ENCODE measurements at places on chromosomes 3 and 15.

DNA sequence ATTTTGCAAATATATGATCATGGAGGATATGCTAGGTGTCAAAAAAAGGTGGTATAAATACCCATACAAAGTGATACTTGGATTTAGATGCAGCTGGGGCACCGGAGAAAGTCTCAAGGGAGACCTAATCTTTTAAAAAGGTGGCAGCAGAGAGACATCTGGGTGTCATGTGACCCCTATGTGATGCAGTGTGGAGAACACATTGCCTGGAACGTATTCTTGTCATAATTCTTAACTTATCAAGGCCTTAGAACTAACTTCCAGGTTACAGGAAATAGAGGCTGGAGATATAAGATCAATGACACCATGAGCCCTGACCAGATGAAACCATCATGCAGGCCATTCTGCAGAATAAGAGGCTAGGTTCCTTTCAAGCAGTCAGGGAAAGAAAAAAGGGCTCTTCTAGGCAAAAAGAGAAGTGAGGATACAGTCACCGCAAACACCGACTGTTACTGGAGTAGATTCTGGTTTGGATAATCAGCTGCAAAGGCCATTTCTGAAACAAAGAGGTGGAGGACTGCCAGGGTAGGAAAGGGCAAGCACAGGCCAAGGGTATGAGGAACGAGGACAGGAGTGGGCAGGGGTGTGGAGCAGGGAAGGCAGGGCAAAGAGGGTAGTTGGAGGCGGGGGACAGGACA is 100.6 kb downstream of the OXNAD1 start:
- DNase-seq, result peak; percentile 46

GRCh38 chr3:14605067-14605466 is 46.5 kb upstream of the CCDC174 start:
- no peak for DNase-seq

DNA sequence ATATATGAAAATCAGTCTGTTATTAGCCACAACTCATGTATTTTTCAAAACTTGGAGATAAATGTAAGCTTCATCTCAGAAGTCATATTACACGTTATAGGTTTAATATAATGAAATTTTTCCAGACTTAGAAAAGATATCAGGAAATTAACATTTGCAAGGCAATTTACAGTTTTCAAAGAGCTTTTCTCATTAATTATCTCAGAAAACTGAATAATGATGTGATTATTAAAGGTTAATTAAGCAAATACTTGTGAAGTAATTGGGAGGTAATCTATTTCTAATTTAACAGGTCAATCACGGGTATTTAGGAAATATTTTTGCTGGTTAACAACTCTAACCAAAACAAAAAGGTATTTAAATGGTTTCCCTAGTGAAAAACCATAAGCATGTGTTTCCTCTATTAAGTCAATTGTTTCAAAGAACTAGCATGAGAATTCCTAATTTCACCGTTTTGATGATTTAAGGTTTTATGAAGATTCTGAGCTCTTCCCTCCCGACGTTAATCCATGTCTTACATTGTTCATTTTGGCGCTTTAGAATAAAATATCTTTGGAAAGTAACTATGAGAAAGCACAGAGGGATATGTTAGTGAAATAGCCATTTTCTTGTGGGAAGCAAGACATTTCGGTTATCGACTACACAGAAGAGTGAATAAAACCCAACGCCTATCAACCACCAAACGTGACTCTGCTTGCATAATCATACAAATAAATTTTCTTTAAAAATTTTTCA is 1.5 kb upstream of the NEO1 start:
- DNase-seq, result no peak

GRCh38 chr15:97200161-97200560 is 760.3 kb upstream of the ARRDC4 start:
- DNase-seq, result no peak

- DNase-seq, result no peak
Observed at GRCh38 chr15:63372018-63372705, 9.5 kb downstream of the CA12 start.

DNA sequence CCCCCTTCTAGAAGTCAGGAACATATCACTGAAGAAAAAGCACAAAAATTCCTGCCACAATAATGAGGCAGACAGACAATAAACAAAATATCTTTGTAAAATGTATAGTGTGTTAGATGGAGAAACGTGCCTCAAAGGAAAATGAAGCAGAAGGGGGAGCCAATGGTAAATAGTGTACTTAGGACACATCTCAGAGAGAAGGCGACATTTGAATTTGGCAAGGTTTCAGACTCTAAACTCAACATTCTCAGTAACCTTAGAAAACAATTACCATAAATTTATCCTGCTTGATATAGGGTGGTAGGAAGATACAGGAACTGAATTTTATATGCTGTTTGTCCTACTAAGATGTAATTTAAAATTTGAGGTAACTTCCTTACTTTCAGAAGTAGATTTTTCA is 52.6 kb upstream of the PTX3 start:
- DNase-seq, result no peak

DNA sequence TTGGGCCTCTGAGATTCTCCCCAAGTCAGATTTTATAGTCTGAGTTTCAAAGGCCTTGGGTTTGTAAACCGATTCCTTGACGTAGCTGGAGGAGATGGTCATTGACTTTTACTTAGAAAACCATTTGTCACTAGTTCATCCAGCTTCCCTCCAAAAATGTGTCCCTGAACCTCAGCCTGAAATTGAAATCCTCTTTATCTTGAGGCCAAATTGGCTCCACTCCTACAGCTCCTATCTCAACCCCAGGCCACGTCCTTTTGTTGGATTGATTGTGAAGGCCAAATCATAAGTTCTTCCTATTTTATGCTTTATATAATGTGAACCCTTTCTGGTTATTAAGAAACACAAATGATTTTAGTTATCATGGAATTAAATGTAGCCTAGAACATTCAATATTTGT is 193.9 kb upstream of the SUCLG2 start:
- no peak for DNase-seq

DNA sequence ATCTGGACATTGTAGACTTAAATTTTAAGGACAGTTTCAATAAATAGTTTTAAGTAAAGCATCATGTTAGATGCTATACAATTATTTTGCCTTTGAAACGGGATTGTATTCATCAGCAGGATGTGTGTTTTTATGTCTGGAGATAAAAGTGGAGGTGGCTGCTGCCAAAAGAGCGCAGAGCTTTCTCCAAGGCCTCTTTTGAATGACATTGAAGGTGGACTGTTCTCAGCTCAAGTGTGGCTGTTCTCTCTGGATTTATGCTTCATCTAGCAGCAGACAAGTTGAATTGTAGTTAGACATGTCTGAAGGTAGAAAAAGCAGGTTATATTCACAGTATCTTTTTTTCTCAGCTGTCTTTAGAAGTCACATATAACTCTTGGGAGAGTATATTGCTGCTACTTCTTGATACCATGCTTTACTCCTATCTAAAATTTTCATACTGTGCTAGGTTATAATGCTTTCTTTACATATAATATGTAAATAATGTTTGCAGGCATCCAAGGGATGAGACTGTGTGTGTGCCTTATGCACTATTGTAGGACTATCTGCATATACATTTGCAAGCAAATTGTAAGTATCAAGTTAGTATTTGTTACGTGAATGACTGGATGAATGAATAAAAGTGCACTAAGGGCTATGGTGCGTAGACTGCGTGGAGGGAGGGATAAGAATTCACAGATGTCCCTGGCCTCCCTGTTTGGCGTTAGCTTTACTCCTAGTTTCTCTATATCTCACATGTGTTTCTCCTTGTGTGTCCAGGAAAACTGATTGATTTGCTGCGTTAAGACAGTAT is 340.1 kb downstream of the NAALADL2 start:
- no peak for DNase-seq

GRCh38 chr3:160400702-160401150 is 1.3 kb downstream of the SMC4 start:
- DNase-seq, result peak; percentile 28

GRCh38 chr15:93982226-93982727 is 249.1 kb upstream of the MCTP2 start:
- DNase-seq, result no peak

GRCh38 chr15:44243829-44244228 is 44.7 kb upstream of the GOLM2 start:
- DNase-seq, result no peak

DNA sequence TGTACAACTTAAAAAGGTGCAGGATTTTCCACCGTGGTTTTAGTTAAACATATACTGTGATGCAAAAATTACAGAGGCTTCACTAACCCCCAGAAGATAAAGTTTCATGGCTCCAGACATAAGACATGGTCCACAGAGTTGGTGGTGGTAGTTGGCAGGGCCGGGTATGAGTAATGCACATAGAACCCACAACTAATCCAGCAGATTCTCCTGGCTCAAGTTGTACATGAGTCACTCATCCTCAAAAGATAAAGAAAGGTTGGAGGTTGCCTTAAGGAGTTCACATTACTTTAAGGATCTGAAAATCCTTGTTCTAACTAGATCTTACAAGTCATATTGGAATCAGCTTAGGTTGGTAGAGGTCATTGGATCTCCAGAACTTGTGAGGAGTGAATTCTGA is 98.3 kb upstream of the ZBTB20 start:
- DNase-seq, result no peak

- no peak for DNase-seq
Observed at GRCh38 chr15:60362321-60363086, 35.3 kb downstream of the ANXA2 start.

GRCh38 chr15:93252780-93253179 is 163.8 kb upstream of the RGMA start:
- DNase-seq, result no peak

- DNase-seq, result no peak
Observed at GRCh38 chr15:85831415-85832113, 36.8 kb upstream of the KLHL25 start.

DNA sequence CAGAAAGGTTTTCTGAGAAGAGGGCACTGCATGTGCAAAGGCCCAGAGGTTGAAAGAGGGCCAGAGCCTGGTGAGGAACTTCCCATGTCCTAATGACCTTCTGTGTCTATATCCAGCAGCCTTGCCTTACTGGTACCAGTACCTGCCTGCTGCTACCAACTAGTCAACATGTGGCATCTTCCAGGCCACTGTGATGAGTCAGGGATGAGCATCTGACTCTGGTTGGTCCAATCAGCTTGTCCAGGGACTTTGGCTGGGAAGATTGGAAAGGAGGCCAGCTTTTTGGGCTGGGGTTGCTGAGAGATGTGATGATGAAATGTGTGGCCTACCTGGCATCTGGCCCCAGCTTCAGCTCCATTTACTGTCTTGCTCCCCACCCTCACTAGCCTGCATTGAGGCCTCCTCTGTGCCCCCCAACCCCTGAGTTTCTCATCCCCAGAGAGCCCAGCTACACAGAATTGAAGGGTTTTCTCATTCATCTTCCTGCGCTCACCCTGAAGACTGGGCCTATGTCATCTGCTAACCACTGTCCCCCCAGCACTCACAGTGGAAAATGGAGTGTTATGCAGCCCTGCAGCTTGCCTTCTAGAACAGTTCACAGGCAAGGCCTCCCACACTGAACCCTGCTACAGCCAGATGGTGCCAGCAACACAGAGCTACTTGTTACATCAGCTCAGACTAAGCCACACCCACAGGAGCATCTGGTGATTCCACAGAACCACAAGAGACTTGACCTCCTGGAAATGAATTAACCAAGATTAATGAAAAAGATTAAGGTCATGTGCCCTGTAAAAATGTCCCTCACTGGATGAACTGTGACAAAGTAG is 1.3 kb upstream of the TWF2 start:
- no peak for DNase-seq

- no peak for DNase-seq
Observed at GRCh38 chr15:44715142-44715796, 4.0 kb downstream of the B2M start.
